Right cardiac atrium (tissue), 5 donors: ENCODE measurements at places on chromosomes 1 and 21.

GRCh38 chr1:161949548-161949947, 74.1 kb downstream of the OLFML2B start:
- no peak for DNase-seq

DNA sequence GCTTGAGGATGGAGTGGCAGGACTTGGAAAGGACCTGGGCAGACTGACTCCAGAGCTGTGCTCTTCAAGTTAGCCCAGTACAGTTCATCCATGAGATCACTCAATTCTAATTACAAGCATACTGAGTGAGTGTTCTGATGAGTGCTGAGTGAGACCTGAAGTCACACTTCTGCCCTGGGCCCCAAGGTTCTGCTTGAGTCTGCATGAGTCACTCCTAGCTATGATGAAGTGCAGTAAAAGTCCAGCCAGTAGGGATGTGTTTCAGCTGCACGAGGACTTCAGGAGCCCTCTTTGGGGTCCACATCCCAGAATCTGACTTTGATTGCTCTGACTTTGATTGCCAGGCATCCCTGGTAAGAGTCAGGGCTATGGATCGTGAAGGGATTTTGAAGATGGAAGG, 35.8 kb downstream of the PLEKHA6 start:
- DNase-seq, result no peak

- no peak for DNase-seq
Measured at GRCh38 chr1:216044538-216044937, 378.7 kb downstream of the USH2A start.

DNA sequence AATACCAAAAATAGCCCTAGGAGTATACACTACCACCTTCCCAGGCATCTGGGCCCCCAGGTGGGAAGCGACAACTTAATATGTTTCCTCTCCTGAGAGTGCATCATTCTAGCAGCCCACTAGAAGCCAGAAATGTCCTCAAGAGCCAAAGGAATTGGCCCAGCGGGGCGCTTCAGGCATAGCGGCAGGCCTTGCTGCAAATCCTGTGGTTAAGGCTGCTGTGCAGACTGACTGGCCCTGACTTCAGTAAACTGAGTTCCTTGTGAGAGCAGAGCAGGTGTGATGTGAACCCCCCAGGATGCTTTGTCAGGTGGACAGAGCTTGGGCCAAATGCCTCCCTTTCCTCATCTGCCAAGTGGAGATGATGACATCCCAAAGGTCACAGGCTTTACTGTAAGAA, 29.7 kb upstream of the LDLRAP1 start:
- no peak for DNase-seq

DNA sequence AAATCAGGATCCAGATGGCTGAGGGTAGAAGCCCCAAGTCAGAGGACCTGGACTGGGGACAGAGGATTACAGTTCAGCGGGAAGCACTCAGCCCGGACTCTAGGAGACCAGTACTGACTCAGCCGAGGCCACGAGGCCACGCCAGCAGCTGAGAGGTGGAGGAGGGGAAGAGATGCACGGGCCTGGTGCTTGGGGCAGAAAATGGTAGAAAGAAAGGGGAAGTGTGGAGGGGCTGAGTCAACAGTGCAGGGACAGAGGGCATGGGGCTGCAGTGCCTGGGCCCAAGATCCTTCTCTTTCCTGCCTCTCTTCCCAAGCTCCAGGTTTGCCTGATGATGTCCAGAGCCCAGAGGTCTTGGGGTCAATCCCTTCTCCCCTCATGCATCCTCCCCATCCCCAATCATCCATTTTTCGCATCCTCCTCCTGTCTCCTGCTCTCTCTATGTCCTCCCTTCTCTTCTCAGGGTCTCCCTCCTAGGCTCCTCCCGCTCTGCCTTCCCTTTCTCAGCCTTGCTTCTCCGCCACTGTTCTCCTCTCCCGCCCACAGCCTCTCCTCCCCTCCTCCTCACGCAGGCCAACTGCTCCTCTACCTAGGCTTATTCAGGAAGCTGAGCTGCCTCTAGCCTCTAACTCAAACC, 7.7 kb downstream of the ARHGEF2 start:
- DNase-seq, result peak; percentile 79

DNA sequence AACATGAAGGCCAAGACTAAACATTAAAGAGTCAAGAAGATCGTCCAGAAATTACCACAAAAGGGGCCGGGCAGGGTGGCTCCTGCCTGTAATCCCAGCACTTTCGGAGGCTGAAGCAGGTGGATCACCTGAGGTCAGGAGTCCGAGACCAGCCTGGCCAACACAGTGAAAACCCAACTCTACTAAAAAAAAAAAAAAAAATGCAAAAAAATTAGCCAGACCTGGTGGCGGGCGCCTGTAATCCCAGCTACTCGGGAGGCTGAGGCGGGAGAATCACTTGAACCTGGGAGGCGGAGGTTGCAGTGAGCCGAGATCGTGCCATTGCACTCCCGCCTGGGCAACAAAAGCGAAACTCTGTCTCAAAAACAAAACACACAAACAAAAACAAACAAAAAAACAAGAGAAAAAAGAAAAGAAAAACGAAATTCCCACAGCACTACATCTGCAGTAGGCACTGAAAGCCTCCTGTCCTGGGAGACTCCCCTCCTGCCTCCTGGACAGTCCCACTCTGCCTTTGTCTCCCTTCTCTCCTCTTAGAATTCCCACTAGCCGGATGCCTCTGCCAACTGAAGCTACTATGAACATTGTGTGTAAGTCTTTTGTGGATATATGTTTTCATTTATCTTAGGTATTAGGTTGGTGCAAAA, 17.7 kb upstream of the RIPK4 start:
- no peak for DNase-seq

DNA sequence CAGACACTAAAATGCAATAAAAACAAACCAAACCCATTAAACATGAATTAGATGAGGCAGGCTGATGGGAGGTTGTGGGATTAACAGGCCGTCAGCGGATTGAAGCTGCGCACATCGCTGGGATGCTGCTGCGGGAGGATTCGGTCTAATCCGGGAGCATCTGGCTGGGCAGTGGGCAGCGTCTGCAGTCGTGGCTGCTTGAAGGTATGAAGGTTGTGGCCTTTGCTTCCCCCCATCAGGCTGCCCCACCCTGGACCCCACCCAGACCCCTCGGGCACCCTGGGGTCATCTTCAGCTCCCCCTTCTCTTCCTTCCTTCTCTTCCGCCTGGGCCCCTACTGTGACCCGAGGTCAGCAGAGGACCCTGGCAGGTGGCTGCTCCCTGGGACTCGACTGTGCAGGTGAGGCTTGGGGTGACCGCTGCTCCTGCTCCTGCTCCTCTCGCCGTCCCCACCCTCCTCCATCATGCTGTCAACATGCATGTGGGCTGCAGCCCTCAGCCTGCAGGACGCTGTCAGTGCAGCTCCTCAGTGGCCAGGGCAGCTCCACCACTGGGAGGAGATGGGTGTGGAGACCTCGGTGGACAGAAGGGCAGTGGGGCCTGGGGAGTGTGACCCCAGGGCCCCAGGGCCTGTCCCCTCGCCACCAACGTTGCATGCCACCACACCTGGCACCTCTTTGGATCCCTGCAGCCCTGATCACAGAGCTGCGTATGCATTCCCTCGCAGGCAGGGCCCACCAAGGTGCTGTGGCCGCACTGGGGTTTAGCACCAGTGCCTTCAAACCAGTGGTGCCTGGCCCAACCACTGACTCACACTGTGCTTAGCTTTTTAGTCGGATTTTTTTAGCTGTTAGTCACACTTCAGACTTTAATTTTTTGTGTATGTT, 112.2 kb upstream of the COL6A1 start:
- no peak for DNase-seq

GRCh38 chr1:185559151-185559550, 175.0 kb upstream of the HMCN1 start:
- DNase-seq, result no peak

DNA sequence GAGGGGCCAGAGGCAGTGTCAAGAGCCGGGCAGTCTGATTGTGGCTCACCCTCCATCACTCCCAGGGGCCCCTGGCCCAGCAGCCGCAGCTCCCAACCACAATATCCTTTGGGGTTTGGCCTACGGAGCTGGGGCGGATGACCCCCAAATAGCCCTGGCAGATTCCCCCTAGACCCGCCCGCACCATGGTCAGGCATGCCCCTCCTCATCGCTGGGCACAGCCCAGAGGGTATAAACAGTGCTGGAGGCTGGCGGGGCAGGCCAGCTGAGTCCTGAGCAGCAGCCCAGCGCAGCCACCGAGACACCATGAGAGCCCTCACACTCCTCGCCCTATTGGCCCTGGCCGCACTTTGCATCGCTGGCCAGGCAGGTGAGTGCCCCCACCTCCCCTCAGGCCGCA, at the start of gene BGLAP:
BGLAP (plus strand) TSS at position 259 of the 400 bp plus-strand sequence; CDS start at position 307, 48 bp downstream.
- DNase-seq, result no peak

DNA sequence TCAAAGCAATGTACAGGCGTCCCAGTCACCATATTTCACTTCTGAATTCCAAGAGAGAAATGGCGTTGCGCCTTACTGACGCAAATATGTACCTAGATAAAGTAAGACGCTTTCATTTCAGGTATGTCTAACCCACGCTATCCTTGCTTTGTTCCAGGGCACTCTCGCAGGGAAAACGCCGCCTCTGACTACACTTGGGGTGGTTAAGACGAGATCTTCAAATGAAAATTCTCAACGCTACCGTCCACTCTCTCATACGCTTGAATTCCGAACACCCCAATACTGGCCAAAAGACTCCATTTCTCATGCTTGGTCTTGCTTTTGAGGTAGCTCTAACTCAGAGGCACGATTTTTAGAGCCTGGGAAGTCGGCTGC, 736 bp upstream of the ZMPSTE24 start:
- DNase-seq, result no peak

- DNase-seq, result no peak
Measured at GRCh38 chr1:3809680-3810079, 13.4 kb upstream of the LRRC47 start.

GRCh38 chr1:189851806-189852367, 625.8 kb downstream of the BRINP3 start:
- no peak for DNase-seq

GRCh38 chr1:23400324-23401114, 24.0 kb downstream of the TCEA3 start:
- DNase-seq, result no peak

DNA sequence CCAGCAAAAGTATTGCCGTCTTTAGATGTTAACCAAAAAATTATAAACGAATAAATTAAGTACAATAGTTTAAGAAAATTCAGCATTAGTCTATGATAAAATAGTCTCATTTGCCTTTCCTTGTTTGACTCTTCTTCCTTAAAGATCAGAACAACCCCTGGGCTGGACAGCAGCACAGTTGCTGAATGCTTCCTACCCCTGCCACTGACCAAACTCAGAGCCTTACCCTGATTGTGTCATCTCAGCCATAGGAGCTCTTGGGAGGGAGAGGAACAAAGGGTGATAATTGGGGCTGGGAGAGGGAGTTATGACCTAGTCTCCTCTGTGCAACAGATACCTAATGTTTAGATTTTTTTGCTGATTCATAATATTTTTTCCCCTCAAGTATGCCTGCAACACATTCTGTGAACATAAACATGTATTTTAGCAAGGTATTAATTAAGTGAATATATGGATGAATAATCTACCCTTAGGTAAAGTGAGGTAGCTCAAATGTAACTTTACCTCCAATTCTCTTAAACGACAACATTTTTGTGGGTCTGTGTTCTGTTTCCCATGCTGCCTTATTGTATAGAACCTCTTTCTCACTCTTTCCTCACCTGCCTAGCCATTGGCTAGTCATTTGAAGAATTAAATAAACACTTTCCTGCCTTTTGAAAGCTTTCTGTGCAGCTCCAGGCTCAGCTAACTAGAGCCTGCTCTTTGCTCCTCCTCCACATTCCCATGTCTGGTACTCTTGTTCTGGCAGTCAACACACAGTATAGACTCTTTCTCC, 46.1 kb downstream of the FGGY start:
- DNase-seq, result no peak

- DNase-seq, result no peak
Measured at GRCh38 chr1:147337040-147337630, 94.7 kb downstream of the CHD1L start.

- DNase-seq, result no peak
Measured at GRCh38 chr21:31351960-31352359, 7.9 kb upstream of the TIAM1 start.

- DNase-seq, result no peak
Measured at GRCh38 chr1:112714313-112715263, 544 bp downstream of the PPM1J start.

GRCh38 chr21:27371975-27372331, 405.1 kb upstream of the ADAMTS5 start:
- DNase-seq, result no peak

- DNase-seq, result no peak
Measured at GRCh38 chr1:53111073-53111556, 31.3 kb downstream of the SLC1A7 start.

- DNase-seq, result no peak
Measured at GRCh38 chr1:227707846-227708245, 27.3 kb downstream of the JMJD4 start.

DNA sequence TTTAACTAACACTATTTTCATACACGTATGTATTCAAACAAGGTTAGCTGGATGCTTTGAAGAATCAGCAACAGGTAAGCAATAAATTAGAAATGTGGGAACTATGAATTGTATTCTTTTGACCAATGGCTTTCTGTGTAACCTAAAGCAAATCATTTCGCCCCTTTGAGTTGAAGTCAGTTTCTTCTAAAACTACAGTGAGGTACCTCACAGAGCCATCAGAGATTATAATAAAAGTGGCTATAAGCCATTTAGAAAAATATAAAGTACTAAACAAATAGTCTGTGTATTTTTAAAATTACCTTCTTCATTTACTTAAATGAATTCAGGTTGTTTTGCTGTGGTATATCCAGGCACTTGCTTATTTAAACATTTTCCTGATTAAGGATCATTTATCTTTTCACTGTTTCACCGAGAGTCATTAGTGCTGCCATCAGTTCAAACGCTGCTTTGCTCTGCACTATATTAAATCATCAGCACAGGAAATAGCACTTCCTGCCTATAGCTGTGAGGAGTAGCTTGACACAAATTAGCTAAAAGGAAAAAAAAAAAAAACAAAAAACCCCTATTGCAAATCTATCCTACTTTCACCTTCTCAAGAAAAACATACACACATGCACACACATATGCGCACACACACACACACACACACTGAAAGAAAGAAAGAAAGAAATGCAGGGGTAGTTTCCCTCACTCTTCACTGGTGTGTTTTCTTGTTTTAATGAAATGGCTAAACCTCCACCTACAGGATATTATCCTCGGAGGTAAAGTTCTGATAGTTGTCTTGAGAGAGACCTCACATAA, 39.8 kb upstream of the C1orf105 start:
- DNase-seq, result no peak

- DNase-seq, result no peak
Measured at GRCh38 chr1:26530895-26531598, 1.5 kb downstream of the RPS6KA1 start.
